ENCODE measurements at places on chromosomes 13 and 19.
A peak's percentile ranks its signal among the peaks of the same experiment; 100 is the strongest.

GRCh38 chr19:33446330-33447293 is 73.1 kb downstream of the CEBPG start:
- no peak for DNase-seq

DNA sequence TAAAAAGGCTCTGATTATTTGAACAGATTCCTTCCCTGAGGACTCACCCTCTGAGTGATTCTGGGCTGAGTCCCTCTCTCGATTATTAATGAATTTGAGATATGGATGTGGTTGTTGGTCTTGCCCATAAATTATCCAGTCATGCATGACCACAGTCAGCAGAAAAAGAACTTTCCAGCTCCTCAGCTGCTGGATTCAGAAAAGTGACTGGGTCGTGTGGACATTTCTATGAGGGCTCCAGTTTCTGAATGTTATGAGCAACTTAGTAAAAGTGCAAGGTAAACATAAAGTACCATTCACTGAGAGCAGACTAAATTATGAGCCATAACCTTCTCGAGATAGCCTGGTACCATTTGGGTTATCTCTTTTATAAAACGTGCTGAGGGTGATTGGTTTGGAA is 100.1 kb upstream of the CLDN10 start:
- no peak for DNase-seq

DNA sequence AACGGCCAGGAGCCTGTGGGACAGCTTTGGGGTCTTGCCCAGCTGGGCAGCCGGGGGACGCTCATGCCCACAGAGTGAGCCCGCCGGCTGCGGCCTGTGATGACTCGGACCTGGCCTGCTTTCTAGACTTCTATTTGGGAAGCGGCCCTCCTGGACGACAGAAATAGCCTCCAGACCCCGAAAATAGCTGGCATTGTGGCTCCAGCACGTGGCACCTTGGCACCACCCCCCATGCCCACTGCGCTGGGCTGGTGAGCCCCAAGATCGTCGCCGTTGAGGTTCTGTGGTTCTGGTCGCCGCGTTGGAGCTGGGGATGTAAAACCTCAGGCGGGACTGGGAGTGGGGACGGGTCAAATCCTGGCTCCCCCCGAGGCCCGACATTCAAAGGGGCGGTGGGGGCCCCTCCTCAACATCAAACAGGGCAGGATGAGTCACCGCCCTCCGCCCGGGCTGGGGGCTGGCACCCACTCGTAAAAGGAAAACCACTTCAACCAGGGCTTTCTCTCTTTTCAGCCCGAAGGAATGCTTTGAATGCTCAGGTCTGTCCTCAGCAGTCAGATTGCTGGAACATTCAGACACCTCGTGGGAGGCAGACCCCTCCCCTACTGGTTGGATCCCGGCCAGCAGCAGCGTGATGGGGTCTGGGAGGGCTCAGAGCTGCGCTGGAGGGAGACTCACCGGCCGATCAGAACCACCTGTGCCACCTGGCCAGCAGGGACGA is 42.1 kb downstream of the GADD45B start:
- no peak for DNase-seq

DNA sequence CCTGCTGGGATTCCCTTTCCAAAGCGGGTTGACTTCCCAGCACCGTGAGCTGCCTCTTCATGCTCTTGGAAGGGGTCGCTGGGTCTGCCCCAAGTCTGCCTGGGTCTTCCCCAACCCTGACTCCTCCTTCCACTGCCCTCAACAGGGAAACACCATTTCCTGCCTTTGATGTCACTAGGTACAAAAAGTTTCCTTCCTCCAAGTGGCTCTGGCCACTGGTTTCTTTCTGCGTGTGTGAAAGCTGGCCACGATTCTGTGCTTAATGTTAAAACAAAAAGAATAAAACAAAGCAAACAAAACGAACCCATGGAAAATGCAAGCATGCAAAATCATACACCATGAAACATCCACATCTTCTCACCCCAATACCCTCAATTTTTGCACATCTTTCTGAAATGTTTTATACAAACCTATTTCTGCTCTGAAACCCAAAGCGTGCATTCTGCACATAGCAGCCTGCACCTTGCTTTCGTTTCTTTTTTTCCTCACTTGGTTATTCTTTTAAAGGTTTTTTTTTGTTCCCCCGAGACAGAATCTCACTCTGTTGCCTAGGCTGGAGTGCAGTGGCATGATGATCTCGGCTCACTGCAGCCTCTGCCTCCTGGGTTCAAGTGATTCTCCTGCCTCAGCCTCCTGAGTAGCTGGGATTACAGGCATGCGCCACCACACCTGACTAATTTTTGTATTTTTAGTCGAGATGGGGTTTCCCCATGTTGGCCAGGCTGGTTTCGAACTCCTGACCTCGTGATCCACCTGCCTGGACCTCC is 12.5 kb upstream of the TNFSF9 start:
- DNase-seq, result peak; percentile 72

DNA sequence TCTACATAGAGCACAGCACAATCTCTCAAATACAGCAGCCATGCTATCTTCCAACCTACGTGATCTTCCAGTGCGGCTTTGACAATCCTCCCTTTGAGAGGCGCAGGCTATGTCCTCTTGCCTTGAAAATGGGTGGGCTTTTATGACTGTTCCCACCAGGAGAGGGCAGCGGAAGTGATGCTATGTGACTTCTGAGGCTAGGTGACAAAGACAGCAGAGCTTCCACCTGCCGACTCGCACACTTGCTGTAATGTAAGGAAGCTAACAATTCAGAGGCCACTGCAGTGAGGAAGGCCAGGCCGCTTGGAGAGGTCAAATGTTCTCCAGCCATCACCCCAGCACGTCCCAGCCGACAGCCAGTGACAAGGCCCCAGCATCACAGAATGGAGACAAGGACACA is 65.8 kb downstream of the MRPL57 start:
- no peak for DNase-seq

- DNase-seq, result no peak
These were observed 5.3 kb upstream of the CCNP start for GRCh38 chr19:40231544-40232424.

- no peak for DNase-seq
These were observed 9.5 kb downstream of the XAB2 start for GRCh38 chr19:7619671-7620441.

DNA sequence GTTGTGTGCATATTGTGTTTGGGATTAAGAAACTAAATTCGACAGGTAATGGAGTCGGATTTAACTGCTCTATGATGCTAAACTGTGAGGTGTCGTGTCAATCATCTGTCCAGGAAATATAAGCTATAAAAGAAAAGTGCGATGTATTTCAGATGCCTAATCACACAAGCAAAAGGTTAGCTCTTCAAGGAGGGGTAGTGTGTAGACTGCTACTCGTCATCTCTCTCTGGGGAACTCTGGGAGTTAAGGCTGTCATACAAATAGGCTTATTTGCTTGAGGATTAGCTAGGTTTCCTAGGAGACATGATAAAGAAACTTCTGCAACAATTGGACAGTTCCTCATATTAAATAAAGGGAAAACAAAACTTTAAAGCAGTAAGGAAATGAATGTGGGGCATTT is 462.1 kb downstream of the OLFM4 start:
- no peak for DNase-seq

- DNase-seq, result no peak
These were observed 136.4 kb downstream of the MYCBP2 start for GRCh38 chr13:77190349-77190958.

GRCh38 chr13:67023130-67023876 is 206.8 kb downstream of the PCDH9 start:
- DNase-seq, result no peak

DNA sequence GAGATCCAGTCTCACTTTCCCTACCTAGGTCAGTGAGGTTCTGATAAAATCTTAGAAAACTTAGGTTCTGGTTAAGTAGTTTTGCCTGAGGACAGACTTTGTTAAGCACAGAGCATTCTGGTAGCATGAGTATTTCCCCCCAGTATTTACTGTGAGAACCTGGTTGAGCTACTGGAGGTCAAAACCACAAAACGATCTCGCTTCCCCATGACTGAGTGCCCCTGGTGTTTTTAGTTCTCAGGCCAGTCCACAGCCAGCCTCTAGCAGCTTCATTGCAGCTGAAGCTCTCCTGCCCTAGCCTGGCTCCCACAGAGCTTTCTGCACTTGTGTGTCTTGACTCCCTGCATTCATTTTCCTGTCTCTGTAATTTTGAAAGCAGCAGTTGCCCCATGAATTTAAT is 1138.2 kb downstream of the UQCRFS1 start:
- DNase-seq, result no peak

- DNase-seq, result no peak
These were observed 265.0 kb downstream of the RBM26 start for GRCh38 chr13:79141082-79141481.

- DNase-seq, result peak; percentile 53
These were observed 22.3 kb upstream of the TFDP1 start for GRCh38 chr13:113562085-113562749.

GRCh38 chr19:1488282-1488601 is 1.9 kb downstream of the PCSK4 start:
- no peak for DNase-seq

DNA sequence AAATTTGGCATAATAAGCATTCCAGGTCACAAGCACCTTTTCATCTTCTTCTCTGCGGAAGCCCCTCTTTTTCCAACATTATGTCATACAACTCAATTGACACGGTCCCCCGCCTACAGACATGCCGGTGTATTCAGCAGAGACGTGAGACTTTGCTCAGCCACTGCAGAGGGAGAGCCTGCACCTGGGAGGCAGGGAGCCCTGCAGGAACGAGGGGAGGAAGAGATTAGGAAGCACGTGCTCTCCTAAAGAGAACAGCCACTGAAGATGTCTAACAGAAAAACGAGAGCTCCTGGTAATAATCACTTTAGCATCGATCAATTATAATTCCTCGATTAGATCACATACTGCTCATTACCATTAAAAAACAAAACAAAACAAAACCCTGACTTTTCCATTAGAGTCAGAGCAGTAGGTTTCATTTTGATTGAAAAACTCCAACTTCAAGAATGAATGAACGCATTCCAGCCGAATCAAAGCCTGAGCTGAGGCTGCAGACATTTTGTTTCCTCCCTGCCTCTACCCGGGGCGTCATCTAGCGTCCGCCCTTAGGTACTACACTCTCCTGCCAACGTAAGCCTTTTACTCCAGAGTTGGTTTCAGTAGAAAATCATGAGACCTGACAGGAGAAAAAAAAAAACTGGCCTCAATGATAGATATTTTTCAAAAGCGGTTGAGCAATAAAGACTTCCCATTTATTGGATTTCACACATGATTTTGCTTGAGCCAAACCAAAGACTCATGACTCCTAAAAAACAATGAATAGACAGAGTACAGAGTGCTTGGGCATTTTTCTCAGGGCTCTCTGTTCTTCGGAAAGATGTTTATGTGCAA is 194.5 kb downstream of the KATNAL1 start:
- peak; percentile 87 for DNase-seq

GRCh38 chr19:32061315-32061714 is 284.1 kb upstream of the ZNF507 start:
- DNase-seq, result no peak

- DNase-seq, result no peak
These were observed 15.3 kb downstream of the GADD45B start for GRCh38 chr19:2491130-2491801.

GRCh38 chr13:23567906-23568460 is 2.2 kb upstream of the TNFRSF19 start:
- no peak for DNase-seq

DNA sequence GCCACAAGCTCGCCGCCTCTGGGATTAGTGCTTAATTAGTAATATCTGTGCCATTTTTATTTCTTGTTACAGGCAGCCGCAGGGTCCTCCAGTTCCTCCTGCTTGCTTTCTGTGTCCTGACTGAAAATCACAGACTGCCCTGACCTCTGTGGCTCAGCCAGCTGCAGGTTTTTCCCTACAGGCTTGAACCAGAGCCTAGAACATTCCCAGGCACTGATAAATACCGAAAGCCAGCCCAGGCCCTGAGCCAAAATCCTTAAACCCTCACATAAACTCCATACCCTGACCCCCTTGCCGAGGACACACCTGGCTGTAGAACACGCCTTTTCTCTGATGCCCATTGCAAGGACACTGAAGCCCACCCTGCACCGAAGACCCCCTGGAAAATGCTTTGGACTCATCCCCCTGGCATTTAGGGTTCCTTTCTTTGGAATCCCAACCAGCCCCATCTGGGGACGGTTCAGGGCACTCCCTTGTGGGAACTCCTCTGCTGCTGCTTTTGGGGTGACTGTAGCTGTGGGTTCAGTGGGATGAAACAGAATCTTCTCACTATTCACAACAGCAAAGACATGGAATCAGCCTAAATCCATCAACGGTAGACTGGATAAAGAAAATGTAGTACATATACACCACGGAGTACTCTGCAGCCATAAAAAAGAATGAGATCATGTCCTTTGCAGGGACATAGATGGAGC is 15.5 kb downstream of the DPP9 start:
- DNase-seq, result no peak

GRCh38 chr13:110450941-110451730 is 110.4 kb downstream of the RAB20 start:
- no peak for DNase-seq

- no peak for DNase-seq
These were observed 388.1 kb downstream of the KCNRG start for GRCh38 chr13:50403311-50403710.

DNA sequence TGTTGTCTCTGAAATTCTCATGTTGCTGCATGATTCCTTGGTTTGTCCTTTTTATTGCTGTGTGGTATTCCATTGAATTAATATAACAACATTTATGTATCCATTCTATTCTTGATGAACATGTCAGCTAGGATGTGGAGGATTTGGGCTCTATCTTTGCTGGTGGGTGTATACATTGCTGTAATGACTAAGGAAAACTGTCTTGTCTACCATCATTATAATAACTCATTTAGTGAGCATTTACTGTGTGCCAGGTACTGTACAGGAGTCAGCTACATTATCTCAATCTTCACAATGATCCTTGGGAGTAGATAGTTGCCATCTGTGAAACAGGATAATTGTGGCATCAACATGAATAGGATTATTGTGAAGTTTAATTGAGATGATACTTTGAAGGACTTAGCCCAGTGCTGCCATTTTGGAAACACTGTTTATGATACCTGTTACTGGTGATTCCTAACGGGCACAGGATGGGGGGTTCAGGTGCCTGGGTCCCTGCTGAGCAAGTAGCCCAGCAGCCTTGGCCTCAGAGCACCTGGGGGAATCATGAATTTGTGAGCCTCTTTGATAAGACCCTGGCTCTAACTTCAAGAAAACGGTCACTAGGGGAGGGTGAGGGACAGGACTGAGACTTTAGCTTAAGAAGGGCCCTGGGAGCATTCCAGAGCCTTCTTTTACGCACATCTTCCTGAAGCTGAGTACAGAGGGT is 1.8 kb upstream of the CCNE1 start:
- DNase-seq, result no peak

GRCh38 chr19:41930322-41930722 is 2.1 kb upstream of the ERFL start:
- DNase-seq, result no peak

GRCh38 chr13:44802491-44802890 is 186.8 kb downstream of the NUFIP1 start:
- DNase-seq, result no peak

All from activated CD4-positive, alpha-beta T cell treated with anti-CD3 and anti-CD28 coated beads, Interleukin-10, Interleukin-2, amounts not matched to agents 100 ng/mL and 50 ng/mL, durations not matched to agents 16 hours and 8 hours (primary cell).